ENCODE measurements at places on chromosomes 5 and 9.
A peak's percentile ranks its signal among the peaks of the same experiment; 100 is the strongest.

DNA sequence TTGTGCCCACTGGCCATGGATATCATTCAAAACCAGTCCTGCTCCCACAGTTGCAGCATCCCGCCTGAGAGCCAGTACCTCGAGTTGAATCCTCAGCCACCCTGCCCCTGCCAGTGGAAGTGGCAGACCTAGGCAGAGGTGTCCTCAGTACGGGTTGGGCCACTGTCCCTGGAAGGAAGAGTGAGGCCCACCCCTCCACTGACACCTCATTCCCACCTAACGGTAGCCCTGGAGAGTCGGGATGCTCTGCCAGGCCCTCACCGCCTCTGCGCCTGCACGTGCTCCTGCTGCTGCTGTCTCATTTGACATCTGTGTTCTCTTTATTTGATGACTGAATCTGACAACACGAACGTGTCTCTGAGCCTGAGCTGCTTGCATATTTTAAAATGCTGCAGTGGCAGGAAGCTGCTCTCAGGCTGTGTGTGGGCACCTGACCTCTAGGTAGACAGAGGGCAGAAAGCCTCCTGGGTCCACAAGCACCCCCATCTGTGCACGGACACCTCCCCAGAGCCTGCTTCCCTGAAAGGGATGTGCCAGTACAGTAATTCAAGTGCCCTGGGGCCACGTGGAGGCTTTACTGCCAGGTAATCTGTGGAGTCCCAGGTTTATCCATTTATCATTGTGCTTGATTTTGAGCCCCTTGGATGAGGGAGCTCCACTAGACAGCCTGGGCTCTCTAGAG is 194.7 kb downstream of the CACNA1B start:
- DNase-seq: no peak

- DNase-seq: no peak
Measured at GRCh38 chr5:179198825-179199224, 138.7 kb downstream of the ZNF354C start.

DNA sequence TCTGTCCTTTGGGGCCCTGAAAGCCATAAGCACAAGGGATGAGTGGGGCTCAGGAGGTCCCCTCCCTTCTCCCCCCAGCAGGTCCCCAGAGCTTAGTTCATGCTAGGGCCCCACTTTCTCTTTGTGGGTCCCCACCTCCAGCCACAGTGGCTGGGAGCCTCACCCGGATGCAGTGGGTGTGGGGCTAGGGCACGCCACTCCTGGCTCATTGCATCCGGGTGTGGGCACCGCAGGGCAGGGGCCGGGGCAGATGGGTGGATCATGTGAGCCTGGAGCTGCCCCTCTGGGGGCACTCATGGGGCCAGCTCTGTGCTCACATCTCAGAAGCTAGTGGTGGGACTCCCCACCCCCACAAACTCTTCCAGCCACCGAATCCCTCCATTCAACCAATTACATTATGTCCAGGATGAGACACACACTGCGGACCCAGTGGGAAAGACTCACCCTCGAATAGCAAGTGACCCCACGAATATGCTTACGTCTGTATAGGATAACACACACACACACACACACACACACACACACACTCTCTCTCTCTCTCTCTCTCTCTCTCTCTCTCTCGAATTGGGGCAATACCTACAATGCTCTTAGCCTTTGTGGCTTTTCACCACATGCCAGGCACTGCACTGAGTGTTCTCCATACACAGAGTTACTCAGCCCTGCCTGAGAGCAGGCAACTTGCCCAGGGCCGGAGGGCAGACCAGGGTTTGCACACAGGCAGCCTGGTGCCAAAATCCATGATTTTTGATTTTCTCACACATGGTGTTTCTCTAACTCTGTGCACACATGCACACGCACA is 16.8 kb upstream of the PHYKPL start:
- DNase-seq: peak; percentile 82

- no peak for DNase-seq
Measured at GRCh38 chr9:431701-432100, 217.0 kb downstream of the DOCK8 start.

- no peak for DNase-seq
Measured at GRCh38 chr5:117204926-117205869, 630.6 kb upstream of the SEMA6A start.

GRCh38 chr5:144048259-144048856 is 122.1 kb downstream of the YIPF5 start:
- DNase-seq: no peak

DNA sequence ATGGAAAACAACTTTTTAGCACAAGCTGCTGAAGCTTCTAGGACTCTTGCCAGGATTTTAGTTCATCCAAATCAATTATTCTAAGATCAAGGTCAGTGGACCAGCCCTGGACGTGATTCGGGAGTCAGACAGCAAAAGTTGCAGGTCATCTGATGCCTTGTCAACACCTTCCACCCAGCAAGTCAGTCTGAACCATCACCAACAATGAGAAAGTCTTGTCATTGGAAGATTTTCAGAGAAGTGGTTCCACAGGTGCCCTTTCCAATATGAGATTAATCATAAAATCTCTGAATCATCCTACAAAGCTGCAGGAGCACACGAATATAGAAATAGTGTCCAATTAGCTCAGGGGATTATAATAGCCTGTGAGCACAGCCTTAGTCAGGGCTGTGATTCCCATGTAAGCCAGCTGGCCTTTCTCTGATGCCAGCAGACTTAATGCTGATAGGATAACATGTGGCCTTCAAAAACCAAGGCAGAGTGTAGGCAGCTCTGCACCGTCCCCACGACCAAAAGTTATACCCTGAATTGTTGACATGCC is 445.0 kb upstream of the TRPC7 start:
- no peak for DNase-seq

GRCh38 chr9:80498001-80498555 is 926.3 kb downstream of the TLE4 start:
- DNase-seq: no peak

Measured in Jurkat, Clone E6-1 (cell line).